HS-27A (cell line): ENCODE measurements at places on chromosomes 3 and 15.

- no peak for DNase-seq
Measured at GRCh38 chr3:72473156-72473555, 375.1 kb downstream of the SHQ1 start.

- no peak for DNase-seq
Measured at GRCh38 chr15:93063262-93063671, 25.7 kb downstream of the RGMA start.

DNA sequence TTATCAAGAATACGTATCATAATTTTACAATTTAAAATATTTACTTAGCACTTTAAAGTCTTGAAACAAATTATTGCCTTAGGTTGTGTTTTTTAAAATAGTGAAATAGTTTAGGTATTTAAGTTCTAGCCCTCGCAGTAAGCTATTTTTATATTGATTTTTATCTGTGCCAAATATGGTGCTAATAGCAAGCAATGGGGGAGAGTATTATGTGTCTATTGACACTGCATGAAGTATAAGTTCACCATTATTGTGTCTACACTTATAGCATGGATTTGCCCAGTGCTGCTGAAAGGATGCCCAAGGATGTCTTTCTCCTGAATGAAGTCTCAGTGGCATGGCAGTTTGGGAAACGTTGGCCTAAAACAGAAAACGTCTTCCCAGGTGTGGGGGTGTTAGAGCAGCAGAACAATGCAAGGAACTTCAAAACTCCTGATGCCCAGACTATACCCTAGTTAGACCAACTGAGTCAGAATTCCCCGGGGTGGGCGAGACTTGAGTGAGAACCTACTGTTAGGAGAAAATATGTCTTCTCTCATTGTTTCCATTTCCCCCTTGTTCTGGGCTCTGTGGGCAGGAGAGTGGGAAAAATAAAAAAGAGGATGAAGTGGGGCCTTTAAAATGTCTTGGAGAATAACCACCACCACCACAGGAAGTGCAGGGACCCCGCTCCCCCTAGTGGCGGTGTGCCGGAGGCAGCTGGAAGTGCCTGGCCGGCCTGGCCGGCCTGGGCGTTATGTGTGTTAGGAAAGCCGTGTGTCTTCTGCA is 104.2 kb upstream of the SLC7A14 start:
- no peak for DNase-seq

DNA sequence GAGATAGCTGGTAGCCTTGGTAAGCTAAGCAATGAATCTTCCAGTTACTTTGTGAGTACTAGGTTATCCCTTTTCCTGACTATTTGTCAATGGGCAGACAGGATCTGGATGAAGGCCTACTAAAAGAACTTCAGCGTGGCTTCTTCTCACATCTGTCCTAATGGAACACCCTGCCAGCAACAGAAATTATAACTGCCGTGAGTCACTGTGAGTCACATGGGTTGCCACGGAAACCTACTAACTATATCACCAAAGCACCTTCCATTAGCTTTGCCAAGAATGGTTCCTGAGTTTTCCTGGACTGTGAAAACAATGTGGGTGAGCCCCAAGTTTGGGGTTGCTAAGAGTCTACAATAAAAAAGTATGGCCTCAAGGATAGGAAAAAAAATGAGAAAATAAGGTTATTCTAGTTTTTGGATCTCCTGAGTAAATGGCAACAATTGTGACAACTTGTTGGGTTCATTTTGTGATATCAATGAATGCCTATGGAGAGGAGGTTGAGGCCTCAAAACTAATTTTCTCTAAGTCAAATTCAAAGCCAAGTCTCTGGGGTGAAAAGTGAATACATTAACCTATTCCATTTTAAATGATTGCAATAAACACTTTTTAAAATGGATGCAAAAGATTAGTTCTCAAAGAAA is 195.1 kb upstream of the ICE2 start:
- DNase-seq = peak; percentile 88

DNA sequence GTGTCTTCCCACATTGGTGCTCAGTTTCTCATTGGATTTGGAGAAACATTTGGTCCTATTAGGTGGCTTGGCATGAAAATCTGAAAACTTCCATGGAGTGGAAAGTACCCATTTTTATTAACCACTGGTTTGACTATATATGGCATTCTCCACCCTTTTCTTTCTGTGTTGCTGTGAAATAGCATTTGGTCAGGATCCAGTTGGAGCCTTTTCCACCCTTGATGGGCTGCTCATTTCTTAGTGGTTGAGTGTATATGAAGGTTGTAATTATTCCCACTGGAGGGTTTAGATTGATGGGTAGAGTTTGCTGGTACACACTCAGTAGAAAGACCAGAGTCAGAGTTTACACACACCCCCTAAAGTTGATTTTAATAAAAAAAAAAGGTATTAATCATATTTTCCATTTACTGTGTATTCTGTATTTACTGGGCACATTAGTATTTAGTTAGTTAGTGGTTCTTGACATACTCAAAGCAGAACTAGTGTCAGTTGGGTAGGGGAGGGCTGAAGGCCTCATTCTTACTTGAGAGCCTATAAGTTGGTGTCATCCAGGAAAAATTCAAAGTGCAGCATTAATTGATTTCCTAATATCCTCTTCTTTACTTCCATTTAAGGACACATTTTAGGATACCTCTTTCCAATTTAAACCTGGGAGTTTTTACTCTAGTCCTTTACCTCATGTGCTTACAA is 69.5 kb downstream of the FLNB start:
- no peak for DNase-seq

GRCh38 chr3:69384326-69384725 is 1.6 kb downstream of the FRMD4B start:
- no peak for DNase-seq

DNA sequence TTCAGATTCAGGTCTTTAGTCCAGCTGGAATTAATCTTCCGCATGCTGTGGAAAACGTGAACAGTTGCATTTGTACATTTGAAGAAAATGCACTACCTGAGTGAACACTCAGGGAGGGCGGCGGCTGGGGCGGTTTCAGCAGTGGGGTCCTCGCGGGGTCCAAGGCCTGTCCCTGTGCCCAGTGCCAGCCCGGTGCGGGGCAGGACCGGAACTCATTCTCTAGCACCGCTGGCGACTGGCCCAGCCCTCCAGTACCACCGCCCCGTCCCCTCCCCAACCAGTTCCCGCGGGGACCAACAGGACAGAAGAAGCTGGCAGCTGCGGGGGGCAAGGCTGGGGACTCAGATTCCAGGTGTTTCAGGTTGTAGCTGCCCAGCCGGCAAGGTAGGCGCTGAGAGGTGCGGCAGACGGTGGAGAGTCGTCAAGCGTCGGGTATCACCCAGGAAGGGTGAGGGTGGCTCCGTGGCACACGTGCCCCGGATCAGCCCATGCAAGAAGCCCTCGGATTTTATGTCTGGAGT is 72.2 kb upstream of the ARNT2 start:
- no peak for DNase-seq

DNA sequence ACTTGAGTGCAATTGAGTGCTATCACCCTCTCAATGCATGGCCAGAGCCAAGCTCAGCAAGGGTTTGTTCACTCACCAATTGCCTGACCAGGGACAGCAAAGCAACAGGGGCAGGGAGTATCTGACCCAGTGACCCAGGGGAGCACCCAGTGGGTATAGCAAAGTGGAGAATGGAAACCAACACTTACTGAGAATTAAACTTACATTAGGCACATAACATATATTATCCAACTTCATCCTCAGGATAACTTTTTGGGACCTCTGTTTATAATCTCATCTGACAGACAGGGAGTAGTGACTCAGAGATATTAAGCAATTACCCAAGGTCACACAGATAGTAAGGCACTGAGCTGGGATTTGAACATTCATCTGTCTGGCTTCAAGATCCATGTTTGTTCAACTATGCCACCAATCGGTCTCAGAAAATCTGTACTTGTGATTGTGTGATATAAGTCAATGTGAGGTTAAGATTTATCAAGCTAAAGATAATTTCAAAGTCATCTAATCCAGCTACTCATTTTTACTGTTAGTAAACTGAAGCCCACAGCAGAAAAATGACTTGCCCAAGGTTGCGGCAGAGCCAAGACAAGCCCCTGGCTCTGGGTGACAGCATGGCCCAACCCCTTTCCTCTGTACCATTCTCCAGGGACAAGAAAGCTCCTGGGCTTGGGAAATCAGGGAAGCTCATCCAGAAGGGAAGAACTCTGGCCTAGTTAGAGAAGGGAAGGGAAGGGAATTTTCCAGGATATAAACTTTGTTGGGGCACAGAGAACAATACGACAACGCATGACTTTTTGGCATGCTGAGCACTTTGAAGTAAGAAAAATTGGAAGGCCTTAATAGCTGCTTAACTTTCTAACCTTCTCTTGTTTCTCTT is 138.0 kb upstream of the SMAD3 start:
- no peak for DNase-seq

DNA sequence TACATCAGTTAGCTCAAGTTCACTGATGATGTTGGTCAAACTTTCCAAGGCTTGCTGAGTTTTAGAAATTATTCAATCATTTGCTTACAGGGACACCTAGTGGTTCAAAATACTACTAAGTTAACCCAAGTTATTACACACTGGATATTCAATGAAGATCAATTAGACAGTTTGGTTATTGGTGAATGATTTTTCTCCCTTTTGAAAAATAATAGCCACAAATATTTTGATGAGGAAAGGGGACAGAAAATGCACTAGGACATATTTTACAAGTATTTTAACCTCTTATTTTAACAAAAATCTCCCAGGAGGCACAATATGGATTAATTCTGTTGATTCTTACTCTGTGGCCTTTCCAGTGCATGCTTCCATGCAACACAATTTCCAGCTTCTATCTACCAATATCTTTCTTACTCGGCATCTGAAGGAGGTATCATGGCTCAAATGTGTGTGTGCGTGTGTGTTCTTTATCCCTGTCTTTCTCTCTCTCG is 20.1 kb upstream of the GOLGA6L2 start:
- DNase-seq = peak; percentile 4

DNA sequence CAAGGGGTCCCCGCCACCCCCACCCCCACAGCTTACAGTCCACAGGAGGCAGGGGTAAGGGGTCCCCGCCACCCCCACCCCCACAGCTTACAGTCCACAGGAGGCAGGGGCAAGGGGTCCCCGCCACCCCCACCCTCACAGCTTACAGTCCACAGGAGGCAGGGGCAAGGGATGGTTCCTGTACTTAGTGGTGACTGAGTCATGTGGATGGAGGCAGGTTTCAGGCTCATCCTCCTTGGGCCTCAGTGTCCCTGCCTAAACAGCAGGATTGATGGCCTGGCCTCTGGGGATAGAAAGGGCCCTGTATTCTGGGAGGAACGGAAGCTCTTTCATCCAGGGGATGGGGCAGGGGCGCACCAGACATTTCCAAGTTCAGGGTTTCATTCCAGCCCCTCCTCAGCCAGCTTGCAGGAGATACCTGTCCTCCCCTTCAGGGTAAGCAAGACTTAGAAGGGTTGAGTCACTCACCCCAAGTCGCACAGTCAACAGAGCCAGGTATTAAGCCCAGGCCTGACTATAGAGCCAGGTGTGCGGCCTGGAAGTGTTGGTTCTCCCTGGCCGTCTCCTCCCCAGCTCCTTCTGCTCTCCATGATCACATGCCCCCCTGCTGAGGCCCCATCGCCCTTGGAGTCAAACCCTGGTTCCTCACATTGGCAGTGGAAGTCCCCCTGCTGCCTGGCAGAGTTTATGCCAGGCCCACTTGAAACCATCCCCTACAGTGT is 12.5 kb downstream of the CSK start:
- no peak for DNase-seq

DNA sequence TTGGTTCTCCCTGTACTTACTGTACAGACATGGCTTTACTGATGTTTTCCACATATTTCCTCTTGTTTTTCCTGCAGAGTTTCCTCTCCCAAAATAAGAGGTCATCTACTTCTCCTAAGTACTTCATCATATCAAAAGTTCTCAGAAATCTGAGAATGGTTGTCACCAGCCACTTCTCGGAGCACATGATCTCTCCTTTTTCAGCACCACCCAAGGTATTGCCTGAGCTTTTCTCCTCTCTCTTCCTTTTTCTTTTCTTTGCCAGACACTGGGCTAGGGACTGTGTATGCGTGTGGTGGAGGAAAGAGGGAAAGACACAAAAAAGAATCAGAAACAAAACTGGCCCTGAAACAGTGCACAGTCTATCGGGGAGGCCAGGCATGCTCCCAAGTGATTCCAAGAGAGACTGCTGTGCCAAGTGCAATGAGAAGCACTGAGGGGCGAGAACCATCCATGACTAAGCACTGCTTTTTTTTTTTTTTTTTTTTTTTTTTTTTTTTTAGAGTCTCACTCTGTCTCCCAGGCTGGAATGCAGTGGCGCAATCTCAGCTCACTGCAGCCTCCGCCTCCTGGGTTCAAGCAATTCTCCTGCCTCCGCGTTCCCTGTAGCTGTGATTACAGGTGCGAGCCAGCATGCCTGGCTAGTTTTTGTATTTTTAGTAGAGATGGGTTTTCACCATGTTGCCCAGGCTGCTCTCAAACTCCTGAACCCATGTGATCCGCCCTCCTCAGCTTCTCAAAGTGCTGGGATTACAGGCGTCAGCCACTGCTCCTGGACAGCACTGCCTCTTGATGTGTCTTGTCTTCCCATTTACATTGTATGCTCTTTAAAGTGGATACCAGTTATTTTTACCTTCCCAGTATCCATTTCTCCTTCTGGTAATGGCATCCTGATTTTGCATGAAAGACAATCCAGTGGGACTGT is 194.0 kb upstream of the FEZF2 start:
- no peak for DNase-seq

DNA sequence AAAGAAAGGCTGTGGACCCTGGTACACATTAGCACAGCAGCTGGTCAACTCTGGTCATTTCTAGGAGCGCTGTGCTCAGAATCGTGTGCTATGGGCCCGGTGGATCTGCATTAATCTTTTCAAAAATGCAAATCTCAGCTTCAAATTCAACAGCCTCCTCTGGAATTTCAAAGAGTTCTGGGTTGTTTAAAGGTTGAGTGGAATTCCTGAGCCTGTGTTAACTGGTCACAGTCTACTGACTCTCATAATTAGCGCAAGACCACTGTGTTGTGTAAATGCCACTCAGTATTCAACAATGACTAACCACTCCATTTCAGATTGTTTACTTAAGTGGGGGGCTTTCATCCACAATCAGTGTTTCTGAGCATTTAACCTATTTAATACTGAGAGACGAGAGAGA is 2.7 kb upstream of the ARNT2 start:
- no peak for DNase-seq

DNA sequence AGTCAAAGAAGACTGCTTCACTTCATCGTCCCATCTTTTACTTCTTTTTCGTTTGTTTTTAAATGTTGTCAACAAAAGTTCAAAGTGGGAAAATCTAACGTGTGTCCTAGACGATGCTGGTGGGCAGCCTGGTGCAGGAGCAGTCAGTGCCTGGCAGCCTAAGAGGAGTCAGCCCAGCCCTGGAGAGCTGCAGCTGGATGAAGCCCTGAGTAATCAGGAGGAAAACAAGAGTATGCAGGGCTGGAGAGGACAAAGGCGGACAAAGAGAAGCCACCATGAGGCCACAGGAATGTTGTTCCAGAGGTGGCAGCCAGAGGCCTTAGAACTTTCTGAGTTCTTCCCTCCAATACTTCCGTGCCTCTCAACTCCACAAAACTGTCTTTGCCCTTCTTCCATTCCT is 5.7 kb downstream of the ADAMTS17 start:
- DNase-seq = no peak

DNA sequence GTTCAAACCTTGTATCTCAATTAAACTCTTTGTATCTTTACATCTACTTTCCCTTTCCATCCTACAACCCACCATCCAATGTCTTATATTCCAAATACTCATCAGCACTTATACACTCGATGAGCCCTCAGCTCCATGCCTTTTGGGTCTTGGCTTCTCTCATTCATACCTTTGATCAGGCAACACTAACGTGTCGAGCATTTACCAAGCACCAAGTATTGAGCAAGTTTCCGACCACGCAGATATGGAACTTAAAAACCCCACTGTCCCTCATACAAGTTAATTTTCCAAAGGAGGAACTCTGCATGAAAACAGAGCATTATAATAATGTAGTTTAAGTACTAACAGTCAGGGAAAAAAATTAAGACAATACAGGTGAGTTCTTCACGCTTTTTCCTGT is 102.8 kb downstream of the IL1RAP start:
- DNase-seq = no peak
